ENCODE measurements at places on chromosomes 6 and 20.

DNA sequence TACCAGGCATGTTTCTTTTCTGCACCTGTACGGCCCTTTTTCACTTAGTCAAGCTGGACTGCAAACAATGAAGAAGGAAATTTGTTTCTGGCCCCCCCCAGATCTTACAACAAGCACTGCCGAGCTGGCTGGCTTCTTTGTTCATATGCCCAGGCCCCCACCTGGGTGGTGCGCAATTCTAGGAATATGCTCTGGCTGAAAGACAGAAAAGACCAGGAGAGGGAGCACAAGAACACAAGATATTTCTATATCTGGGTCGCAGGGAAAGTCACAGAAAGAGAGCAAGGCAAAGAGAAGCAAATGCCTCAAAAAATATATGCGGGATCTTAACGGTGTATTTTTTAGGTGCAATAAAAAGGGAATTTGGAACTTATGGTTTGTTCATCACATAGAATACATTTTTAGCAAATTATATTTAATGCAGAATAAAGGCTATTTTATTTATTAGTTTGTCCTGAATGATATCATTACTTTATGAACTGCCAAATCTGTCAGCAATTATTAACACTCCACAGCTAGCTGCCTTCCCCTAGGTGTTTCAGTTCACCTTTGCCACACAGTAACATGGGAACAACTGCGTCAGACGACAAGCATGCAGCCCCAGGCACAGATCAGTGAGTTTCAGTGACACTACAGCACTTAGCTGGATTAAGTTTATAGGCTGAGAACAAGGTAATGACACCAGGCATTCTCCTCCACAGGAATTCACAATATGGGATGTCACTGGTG lies 76.5 kb downstream of the GJA10 start:
- DNase-seq = no peak
- no peak overlapping the region for H3K27ac ChIP-seq
- no peaks in the 10 kb centered on the region for H3K4me1 ChIP-seq
- H3K27me3 ChIP-seq = no peaks in the 10 kb centered on the region
- no peak overlapping the region for H3K4me3 ChIP-seq
- H3K36me3 ChIP-seq = no peaks in the 10 kb centered on the region

DNA sequence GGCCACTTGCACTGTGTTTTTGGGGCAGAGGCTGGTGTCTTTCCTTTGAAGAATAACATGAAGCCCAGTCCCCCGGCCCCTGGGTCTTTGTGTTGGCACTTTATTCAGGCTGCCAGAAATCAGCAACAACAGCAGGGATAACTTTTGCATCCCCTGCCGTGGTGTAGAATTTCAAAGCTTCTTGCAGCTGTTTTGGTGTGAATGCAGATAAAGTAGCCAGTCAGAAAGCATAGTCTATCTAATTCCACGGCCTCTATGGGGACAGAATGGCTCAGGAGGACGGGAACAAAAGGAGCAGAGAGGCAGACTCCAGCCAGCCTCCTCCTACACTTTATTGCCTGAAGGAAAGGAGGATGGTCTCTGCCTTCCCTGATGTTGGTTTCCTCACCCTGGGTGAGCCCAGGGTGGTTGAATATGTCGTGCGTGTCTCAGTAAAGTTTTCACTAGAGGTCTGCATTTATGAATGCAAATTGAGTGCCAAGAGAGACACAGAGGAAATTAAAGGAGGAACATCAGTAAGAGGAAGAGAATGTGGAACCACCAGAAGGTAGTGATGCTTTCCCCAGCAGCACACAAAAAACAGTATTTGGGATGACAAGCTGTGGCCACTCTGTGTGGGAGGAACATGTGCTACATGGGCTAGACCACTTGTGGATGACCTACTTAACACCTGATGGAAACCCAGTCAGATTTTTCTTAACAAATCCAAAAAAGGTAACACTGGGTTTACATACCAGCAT lies 125.9 kb upstream of the TRAF3IP2 start:
- H3K27ac ChIP-seq = no peak overlapping the region
- no peaks in the 10 kb centered on the region for H3K36me3 ChIP-seq
- H3K27me3 ChIP-seq = no peaks in the 10 kb centered on the region
- H3K4me3 ChIP-seq = no peak overlapping the region

- no peak for DNase-seq
- H3K27ac ChIP-seq = no peak overlapping the region
- no peaks in the 10 kb centered on the region for H3K4me1 ChIP-seq
Observed at GRCh38 chr6:112466373-112467151, 119.4 kb downstream of the RFPL4B start.

DNA sequence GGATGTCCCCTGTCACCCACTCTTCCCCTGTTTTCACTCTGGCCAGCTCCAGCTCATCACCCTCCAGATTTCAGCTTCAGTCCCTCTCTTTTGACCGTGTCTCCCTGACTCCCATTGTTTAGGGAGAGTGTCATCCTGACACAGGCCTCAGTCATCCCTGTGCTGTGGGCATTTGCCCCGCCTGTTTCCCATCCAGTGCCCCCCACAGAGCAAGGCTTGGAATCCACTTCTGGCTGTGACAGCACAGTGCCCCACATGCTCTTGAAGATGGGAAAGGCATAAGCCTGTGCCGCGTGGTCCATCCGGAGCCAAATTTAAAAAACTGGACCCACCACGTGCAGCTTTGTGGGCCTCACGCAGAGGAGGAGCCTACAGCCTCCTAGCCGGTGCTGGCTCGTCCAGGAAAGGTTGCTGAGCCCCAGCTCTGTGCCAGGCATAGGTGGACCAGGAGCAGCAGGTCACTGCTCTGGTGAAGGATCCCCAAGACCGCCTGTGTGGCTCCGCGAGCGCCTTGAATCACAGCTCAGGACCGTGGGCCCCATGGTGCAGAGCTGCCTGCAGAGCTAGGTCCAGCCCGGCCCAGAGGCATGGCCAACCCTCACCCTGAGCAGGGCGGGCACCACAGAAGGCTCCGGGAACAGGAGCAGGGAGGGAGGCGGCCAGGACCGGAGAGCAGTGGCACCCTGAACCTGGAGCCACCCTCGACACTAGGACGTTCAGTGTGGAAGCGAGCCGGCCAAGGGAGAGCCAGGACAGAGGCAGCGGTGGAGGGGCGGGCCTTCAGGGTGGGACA lies 172.8 kb downstream of the CDH4 start:
- DNase-seq = no peak
- H3K4me3 ChIP-seq = no peak overlapping the region
- H3K36me3 ChIP-seq = no peaks in the 10 kb centered on the region
- H3K27ac ChIP-seq = no peak overlapping the region

GRCh38 chr6:96611342-96611991 lies 48.5 kb downstream of the FHL5 start:
- no peak overlapping the region for H3K4me3 ChIP-seq
- no peaks in the 10 kb centered on the region for H3K27me3 ChIP-seq
- no peak overlapping the region for H3K27ac ChIP-seq
- H3K36me3 ChIP-seq = no peaks in the 10 kb centered on the region
- DNase-seq = no peak

DNA sequence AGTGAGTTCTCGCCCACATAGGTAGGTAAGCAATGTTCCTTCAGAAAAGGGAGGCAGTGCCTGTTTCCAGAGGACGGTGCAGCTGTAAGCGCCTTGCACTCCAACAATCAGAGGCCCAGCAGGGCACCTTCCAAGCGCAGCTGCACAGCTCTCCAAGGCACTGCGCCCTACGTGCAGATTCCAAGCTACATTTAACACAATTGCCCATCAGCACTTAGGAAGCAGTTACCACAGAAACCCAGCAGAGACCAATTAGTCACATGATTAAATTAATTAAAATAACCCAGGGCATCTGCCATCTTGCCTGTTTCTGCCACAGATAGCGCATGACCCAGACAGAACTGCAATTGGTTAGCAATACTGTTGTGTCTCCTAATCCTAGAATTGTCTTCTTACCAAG lies 65.5 kb downstream of the SOBP start:
- no peak for DNase-seq
- H3K27ac ChIP-seq = no peak overlapping the region
- H3K4me3 ChIP-seq = no peak overlapping the region
- H3K4me1 ChIP-seq = peaks cover 3% of the 10 kb centered on the region
- H3K27me3 ChIP-seq = no peaks in the 10 kb centered on the region

- H3K4me3 ChIP-seq = no peak overlapping the region
- H3K4me1 ChIP-seq = no peaks in the 10 kb centered on the region
- DNase-seq = no peak
- no peaks in the 10 kb centered on the region for H3K36me3 ChIP-seq
- no peaks in the 10 kb centered on the region for H3K27me3 ChIP-seq
- H3K27ac ChIP-seq = no peak overlapping the region
Observed at GRCh38 chr20:42134265-42135098, 516.3 kb upstream of the CHD6 start.

DNA sequence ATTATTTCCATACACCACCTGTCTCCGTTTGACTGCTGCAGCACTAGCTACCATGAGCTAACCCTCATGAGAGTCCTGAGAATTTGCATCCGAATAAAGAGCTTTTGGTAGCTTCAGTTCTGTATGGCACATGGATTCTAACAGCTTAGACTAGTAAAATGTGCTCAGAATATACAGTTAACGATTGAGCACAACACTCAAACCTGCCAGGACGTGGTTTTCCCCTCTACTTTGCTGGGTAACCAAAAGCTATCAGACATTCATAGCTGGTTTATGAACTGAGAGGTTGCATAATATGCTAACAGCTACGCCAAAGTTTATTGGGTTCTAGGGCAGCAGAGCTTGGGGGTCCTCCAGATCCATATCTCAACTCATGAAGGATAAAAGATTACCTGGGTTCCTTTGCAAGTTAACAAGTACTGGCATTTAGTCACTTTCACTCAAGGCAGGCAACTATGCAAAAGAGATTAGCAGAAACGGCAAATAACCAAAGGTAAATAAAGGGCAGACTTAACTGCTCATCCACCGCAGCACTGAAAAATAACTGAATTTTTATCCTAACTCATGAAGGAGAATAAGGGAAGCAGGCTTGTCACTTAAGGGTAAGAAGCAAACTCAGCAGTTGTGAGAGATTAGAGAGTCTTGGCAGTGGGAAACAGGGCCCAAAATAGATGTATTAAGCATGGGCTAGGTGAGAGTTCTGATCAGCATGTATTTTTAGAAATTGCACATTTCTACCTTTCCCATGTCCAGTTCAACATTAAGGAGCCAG lies 29.4 kb downstream of the NUDT3 start:
- no peaks in the 10 kb centered on the region for H3K27me3 ChIP-seq
- H3K4me1 ChIP-seq = peaks cover 49% of the 10 kb centered on the region
- no peak overlapping the region for H3K27ac ChIP-seq
- no peak overlapping the region for H3K4me3 ChIP-seq
- no peak for DNase-seq
- H3K36me3 ChIP-seq = no peaks in the 10 kb centered on the region

DNA sequence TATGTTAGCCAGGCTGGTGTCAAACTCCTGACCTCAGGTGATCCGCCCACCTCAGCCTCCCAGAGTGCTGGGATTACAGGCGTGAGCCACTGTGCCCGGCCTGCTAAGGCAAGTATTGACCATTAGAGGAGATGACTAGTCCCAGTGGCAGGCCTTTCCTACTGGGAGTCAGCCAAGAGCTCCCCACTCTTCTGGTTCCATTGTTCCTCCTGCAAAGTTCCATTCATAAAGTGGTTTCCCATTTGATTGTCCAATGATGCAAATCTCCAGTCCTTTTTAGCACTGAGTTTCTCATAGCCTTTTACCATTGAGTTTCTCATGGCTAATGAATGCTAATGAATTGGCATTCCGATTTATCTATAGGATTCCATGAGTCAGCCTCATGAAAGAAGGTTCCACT lies 148.3 kb upstream of the ESR1 start:
- H3K36me3 ChIP-seq = no peaks in the 10 kb centered on the region
- H3K4me1 ChIP-seq = no peaks in the 10 kb centered on the region
- no peaks in the 10 kb centered on the region for H3K27me3 ChIP-seq
- no peak overlapping the region for H3K27ac ChIP-seq
- DNase-seq = no peak
- H3K4me3 ChIP-seq = no peak overlapping the region

DNA sequence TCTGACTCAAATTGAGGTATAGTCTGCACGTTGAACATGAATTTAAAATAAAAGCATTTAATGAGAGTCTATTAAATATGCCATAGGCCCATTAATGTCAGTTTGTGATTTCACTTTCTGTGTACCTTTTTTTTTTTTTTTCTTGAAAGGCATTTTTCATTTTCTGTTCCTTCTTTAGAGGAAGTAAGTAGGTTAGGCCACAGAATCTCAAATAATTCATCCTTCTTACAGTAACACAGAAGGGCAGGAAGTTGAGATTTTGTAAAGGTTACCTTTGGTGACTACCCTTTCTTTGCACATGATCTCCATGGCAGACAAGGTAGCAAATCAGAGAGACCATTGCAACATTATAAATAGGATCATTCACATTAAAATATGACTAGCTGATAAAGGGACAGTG lies 9.6 kb downstream of the L3MBTL3 start:
- H3K27me3 ChIP-seq = no peaks in the 10 kb centered on the region
- no peak overlapping the region for H3K4me3 ChIP-seq
- H3K27ac ChIP-seq = no peak overlapping the region
- DNase-seq = no peak
- no peaks in the 10 kb centered on the region for H3K4me1 ChIP-seq

DNA sequence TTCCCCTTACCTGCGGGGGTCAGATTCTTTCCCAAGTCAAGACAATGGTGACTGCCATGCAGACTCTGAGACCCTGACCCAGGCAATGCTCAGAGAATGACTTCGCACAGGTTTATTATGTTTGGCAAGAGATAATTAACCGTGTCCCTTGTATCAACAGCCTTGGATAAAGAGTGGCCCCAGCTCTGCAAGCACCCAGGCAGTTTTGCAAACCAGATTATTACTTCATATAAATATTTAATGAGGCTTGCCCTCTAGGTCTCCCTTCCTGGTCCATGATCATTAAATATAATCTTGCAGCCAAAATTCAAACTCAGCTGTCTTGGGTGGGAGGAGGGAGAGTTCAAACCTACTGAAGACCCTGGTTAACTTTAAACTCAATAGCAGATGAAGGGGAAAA lies 156.5 kb downstream of the ANKRD60 start:
- DNase-seq = no peak
- H3K27me3 ChIP-seq = no peaks in the 10 kb centered on the region
- peaks cover 10% of the 10 kb centered on the region for H3K4me1 ChIP-seq

GRCh38 chr20:56752274-56752673 lies 123.2 kb downstream of the TFAP2C start:
- H3K4me3 ChIP-seq = no peak overlapping the region
- H3K36me3 ChIP-seq = no peaks in the 10 kb centered on the region
- DNase-seq = no peak
- no peak overlapping the region for H3K27ac ChIP-seq
- no peaks in the 10 kb centered on the region for H3K27me3 ChIP-seq
